ENCODE measurements at places on chromosomes 1 and 21. TPM values are rescaled to one million over a fixed set of nuclear protein-coding genes. Genes with fewer than 3 reads are reported as not detected.

Gene RPTN
- not detected for total RNA-seq

DNA sequence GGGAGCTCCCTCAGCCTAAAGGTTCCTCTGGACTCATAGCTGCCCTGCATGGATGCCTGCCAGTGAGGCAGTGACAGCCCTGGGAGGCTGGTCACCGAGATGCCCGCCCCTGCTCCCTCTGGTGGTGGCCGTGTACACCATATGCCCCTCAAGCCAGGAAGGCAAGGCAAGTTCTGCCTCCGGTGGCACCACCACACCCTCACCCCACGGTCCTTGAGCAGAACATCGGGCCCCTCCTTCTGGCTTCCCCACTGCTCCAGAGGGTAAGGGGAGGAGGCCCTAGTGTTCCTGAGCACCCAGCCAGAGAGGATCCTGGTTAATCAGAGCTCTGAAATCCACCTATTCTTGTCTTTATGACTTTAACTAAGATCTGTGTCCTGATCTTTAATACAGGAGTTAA lies 1.5 kb upstream of the S100A14 start:
- H3K4me1 ChIP-seq = no peaks in the 10 kb centered on the region
- no peaks in the 10 kb centered on the region for H3K27me3 ChIP-seq
- H3K27ac ChIP-seq = no peak overlapping the region
- H3K36me3 ChIP-seq = peaks cover 6% of the 10 kb centered on the region
- DNase-seq = peak; percentile 57

GRCh38 chr1:54460351-54460750 lies 54.2 kb upstream of the SSBP3 start:
- no peak overlapping the region for H3K27ac ChIP-seq
- H3K4me1 ChIP-seq = peaks cover 34% of the 10 kb centered on the region
- DNase-seq = no peak
- H3K4me3 ChIP-seq = no peak overlapping the region
- H3K27me3 ChIP-seq = no peaks in the 10 kb centered on the region

Gene SPRR2G
- not detected for total RNA-seq

- H3K36me3 ChIP-seq = no peaks in the 10 kb centered on the region
- no peak overlapping the region for H3K27ac ChIP-seq
- H3K4me1 ChIP-seq = no peaks in the 10 kb centered on the region
Measured at GRCh38 chr1:155186794-155187455, 13.3 kb downstream of the TRIM46 start.

Gene TSPEAR
- total RNA-seq = not detected

Gene TRAF3IP3
- total RNA-seq = not detected

DNA sequence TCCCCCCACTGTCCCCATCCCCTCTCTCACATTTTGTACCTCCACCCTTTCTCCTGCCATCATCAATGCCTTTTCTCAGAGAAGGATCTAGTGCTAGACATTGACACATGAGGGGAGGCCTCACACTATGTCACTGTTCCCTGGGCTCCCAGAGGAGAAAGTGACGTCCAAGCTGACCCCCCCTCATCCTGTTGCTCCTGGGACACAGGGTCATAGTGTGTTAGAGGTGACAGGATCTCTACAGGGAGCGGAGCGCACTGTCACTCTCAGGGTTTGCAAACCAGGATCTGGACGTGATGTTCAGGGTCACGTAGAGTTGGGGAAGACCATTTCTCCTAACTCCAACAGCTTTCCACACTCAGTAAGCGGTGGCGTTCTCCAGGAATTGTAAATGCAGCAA lies 2.6 kb downstream of the NCMAP start:
- H3K36me3 ChIP-seq = no peaks in the 10 kb centered on the region
- no peak overlapping the region for H3K4me3 ChIP-seq
- DNase-seq = no peak
- peaks cover 40% of the 10 kb centered on the region for H3K27me3 ChIP-seq

Gene RNU1-3
- total RNA-seq = 2,019 TPM

DNA sequence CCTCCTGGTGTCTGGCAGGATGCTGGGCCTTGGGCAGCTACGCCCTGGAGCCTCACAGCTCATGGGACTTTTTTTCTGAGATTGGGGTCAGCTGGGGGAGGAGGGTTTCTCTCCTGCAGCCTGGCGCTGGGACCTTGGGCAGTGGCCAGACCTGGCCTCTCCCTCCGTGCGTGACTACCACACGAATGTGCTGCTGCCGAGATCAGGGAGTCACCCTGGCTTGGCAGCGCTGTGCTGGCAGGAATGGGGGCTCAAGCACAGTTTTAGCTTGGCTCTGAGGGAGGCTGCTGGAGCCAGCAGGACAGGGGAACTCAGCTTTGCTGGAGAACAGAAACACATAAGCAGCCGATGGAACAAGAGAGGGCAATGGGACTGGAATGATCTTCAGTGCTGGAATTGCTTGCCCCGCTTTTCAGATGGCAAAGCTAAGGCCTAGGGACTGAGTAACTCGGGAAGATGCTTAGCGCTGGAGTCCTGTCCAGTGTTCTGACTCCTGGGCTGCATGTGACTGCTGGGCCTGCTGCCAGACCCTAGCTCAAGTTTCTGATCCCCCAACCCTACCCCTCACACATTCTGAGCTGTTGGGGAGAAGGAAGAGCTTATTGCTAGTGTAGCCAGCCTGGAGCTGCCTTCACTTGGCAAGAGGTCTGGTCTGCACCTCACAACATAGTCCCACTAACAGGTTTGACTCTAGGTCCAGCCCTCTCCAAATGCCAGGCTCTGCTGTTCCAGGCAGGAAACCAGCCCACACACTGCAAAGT lies 69.9 kb downstream of the NAV1 start:
- H3K27ac ChIP-seq = peak overlapping the region; percentile 20
- peak; percentile 17 for DNase-seq
- no peaks in the 10 kb centered on the region for H3K36me3 ChIP-seq
- no peak overlapping the region for H3K4me3 ChIP-seq
